ENCODE measurements at places on chromosomes 5 and 9.

DNA sequence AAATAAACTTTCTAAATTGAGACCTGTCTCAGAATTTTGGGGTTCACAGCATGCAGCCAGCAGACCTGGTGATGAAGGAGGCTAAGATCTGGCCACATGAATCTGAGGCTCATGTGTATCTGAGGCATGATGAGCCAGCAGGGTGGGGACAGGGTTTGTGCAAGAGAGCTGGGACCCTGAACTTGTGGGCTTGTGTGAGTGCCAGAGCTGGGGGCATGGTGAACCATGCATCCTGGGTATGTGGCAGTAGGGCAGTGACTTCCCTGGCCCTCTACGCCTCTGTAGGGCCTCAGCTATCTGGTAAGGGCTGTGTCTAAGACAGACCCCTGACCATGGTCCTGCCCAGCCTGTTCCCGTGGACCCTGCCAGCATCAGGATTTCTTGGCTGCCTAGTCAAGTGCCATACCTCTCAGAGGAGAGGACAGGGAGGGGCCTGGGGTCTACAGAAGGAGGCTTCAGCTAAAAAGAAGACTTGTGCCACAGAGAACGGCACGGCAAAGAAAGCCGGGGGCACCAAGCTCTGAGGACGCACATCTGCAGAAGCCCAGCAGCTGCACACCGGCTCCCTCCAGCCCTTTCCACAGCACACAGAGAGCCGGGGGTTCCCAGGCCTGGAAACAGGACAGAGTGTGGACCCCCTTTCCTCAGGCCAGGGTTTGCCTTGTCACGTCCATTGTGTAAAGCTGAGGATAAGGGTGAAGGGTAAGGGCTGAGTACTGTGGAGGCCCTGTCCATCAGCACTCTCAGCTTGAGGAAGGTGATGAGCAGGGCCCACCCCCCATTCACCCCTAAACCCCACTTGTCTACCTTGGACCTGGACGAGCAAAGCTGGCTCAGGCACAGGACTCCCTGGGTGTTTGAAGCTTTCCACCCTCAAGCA, 130.1 kb downstream of the MRPL36 start:
- no peak for DNase-seq

- no peak for DNase-seq
Measured at GRCh38 chr5:141522301-141522700, 33.4 kb downstream of the PCDHGC5 start.

GRCh38 chr5:179300581-179301180, 44.6 kb downstream of the ADAMTS2 start:
- DNase-seq: no peak

DNA sequence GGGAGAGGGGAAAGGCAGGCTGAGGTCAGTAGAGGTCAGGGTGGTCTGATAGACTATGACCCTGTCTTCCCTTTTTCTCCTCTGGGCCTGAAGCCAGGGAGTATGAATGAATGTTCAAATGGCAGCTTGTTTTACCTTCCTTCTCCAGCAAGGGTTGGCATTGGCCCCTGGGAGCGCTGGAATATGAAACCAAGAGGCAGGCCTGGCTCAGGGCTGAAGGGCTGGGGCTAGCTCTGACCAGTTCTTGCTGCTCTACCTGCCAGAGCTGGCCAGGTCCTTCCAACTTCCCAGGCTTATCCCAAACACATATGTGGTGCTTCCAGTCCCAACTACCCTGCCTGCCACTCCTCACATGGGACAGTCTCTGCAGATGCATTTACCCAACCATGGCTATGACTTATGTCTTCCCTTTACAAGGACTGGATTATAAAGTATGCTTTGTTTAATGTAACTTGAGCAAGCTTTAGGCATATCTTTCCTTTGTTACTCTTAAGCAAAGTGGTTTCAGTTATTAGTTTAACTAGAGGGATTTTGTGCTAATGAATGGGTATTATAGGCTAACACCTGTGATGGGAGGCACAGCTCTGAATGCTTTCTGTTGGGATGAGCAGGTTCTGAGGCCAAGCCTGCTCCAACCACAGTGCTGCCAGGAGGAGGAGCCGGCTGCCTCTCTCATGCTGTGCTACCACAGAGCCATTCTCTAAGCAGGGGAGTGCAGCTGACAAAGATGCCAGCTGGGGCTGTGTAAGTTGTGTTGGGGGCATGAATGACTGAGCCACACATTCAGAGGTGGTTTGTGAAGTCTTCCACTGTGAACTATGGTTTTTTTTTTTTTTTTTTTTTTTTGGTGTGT, 6.1 kb downstream of the CCNI2 start:
- DNase-seq: no peak

GRCh38 chr9:88954066-88954465, 37.2 kb upstream of the S1PR3 start:
- DNase-seq: no peak

DNA sequence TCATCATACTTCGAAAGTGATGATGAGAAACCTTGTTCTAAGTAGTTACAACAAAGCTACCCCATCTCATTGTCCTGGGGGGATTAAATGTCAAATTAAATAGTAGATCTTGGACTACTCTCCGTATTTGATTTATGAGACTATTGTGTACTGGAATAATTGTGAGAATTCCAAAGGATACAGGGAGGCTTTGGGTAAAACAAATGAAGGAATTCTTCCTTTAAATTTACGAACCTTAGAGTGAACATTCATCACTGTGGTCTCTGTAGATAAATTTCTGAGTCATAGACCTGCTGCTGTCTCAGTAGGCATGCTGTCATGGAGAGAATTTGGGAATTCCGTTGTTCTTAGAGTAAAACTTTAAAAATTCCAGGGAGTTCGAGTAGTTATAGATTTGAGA, 836.2 kb downstream of the DNAH5 start:
- no peak for DNase-seq

GRCh38 chr5:147267082-147267832, 32.4 kb downstream of the STK32A start:
- DNase-seq: no peak

GRCh38 chr5:144313147-144313726, 142.6 kb downstream of the KCTD16 start:
- DNase-seq: no peak

DNA sequence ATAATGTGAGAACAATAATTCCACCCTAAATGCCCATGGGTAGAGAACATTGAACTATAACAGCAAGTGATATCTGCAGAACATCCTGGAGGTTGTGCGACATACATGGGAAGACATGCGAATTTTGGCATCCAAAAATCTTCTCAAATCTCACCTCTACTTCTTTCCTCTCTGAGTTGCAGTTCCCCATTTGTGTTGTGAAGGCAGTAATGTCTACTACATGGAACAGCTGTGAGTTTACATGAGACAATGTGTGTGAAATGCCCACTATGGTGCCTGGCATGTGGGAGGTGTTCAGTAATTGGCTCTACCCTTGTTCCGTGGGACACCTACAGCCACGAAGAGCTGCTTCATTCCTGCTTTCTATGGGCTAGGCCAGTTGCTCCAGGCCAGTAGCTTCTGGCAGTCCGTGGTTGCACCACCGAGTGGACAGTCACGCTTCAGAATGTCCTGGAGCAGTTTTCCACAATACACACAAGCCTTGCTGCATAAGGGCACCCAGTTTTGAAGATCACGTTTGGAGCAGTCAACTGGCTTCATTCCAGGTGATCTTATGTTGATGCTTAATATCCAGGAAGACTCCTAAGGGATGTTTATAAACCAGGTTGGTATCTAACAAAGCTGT, 297.7 kb downstream of the DEPDC1B start:
- no peak for DNase-seq

DNA sequence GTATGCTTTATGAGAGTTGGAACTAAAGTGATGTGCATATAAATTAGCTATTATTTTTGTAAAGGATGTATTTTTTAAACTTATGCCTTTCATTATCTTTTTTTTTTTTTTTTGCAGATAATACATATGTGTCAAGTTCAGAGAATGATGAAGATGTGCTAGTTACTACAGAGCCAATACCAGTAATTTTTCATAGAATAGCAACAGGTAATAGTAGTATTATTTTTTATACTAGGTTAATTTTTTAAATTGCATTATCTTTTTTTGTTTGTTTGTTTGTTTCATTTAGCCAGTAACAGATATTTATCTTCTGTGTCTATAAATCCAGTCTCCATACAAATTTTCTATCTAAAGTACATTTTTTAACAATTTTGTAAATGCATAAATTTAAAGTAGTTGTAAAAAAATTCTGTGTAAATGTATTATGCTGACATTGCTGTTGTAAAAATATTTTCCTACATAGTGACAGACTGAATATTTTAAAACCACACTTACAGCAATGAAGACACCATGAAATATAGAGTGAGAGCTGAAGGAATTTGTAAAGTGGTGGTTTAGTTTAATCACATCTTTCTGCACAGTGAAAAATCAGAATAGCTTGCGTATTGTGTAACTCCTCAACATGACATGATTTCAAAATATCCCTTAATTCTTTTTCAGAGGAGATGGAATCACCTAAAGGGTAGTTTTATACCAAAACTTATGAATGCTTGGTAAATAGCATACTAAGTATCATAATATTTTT, 93.3 kb downstream of the PARP8 start:
- no peak for DNase-seq

GRCh38 chr9:33106827-33107621, 30.6 kb upstream of the SMU1 start:
- no peak for DNase-seq

- DNase-seq: no peak
Measured at GRCh38 chr5:16427587-16427986, 38.0 kb downstream of the ZNF622 start.

GRCh38 chr9:134328341-134328840, 2.1 kb downstream of the RXRA start:
- no peak for DNase-seq

GRCh38 chr5:118980017-118980416, 8.3 kb downstream of the DTWD2 start:
- DNase-seq: no peak

GRCh38 chr5:144328494-144328893, 157.8 kb downstream of the KCTD16 start:
- DNase-seq: no peak

All from CD8-positive, alpha-beta memory T cell (primary cell).